Non-pigmented ciliary epithelial cell (primary cell): ENCODE measurements at places on chromosomes 11 and 22.

- DNase-seq, result no peak
These were observed 667 bp downstream of the CD81 start for GRCh38 chr11:2377511-2378443.

DNA sequence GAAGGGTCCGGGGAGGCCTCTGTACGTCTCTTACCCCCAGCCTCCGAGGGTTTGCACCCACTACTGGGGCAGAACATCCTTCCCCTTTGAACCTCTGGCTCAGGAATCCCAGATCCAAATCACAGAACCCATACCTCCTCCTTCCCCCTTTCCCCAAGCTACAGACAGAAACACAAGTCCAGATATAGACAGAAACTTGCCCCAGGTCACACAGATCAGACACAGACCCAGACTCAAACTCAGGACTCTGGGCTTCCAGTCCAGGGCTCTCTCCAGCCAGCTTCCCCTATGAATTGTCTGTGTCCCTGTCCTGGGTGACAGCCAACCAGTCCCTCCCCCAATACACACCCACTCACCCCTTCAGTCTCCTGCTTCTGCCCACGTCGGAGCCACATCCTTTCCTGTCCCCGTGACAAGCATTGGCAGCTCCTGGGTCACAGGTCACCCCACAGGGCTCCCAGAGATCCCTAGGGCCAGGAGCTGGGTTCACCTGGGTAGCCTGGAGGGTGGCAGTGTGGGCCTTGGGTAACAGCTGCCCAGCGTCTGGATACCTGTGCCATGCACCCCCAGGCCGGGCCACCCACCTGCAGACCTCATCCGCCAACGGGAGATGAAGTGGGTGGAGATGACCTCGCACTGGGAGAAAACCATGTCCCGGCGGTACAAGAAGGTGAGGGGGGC lies 772 bp downstream of the TBC1D10C start:
- no peak for DNase-seq

GRCh38 chr11:57935402-57936049 lies 88.2 kb upstream of the OR9Q1 start:
- no peak for DNase-seq

- peak; percentile 31 for DNase-seq
These were observed 3.5 kb downstream of the MYO18B start for GRCh38 chr22:25745341-25746011.

GRCh38 chr11:82988936-82989627 lies 82.6 kb downstream of the RAB30 start:
- DNase-seq, result no peak

- DNase-seq, result no peak
These were observed 7.0 kb upstream of the NF2 start for GRCh38 chr22:29596408-29596807.

DNA sequence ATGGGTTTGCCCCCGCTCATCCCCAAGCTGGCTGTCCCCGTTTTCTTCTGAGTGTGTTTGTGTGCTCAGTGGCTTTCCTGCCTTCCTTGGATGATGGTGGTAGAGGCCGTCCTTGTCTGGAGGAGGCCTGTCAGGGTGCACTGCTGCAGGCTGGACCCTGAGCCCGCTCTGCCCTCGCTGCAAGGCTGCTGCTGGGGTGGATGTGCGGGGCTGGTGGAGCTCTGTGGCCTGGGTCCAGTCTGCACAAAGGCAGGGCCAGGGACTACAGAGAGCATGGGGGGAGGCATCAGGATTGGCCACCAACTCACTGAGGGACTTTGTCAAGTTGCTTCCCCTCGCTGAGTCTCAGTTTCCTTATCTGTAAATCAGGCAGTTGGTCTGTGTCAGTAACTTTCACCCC lies 275.0 kb downstream of the KIRREL3 start:
- no peak for DNase-seq

- no peak for DNase-seq
These were observed at the start of gene MAP6 for GRCh38 chr11:75668451-75669297. MAP6 (minus strand) TSS chr11:75669038; CDS start chr11:75668369, 669 bp downstream.

- no peak for DNase-seq
These were observed 37.1 kb upstream of the IL17RA start for GRCh38 chr22:17047656-17048055.

DNA sequence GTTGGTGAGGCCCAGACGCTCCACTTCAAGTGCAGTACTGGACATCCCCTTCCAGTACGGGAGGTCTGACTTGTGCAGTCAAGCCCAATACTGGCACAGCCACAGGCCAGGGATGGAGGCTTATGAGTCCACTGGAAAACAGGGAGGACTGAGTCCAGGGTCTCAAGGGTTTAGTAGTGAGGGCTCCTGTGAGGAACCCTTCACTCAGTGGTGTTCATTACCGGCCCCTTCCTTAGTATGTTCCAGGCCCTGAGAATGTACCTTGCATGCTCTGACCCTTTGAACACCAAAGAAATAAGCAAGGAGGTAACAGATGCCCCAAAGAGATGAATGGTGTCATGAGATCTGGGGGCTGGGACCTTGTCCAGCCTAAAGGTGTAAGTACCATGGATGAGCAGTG lies 11.8 kb downstream of the PRAME start:
- no peak for DNase-seq

- DNase-seq, result no peak
These were observed 38.2 kb upstream of the PARVG start for GRCh38 chr22:44142421-44143104.

DNA sequence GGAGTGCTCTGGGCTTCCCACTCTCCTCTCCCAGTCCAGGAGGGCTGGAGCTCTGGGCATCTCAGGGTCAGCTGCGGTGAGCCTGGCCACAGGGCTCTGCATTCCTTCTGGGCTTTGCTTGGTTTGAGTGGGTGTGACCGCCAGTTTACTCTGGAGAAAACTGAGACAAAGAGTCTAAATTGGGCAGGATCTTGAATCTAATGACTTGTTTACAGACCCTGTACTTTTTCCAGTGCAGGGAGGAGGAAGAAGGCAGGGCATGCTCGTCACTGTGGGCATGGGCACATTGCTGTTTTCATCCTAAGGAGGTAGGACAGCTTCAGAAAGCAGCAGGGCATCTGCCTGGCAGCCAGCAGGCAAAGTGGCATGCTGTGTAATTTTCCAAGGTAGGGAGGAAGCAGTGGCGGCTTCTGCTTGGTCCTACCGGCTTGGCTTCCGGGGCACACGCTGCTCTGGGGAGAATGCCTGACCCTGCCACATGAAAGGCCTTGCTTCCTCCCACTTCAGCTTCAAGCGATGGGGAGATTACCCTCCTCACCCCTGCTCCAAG lies 22.9 kb downstream of the FLI1 start:
- no peak for DNase-seq

GRCh38 chr22:29275167-29275566 lies 7.1 kb downstream of the EWSR1 start:
- DNase-seq, result no peak

- DNase-seq, result no peak
These were observed 10.1 kb downstream of the C22orf23 start for GRCh38 chr22:37943136-37943824.

- DNase-seq, result no peak
These were observed 63.3 kb downstream of the SYN3 start for GRCh38 chr22:32994898-32995297.

DNA sequence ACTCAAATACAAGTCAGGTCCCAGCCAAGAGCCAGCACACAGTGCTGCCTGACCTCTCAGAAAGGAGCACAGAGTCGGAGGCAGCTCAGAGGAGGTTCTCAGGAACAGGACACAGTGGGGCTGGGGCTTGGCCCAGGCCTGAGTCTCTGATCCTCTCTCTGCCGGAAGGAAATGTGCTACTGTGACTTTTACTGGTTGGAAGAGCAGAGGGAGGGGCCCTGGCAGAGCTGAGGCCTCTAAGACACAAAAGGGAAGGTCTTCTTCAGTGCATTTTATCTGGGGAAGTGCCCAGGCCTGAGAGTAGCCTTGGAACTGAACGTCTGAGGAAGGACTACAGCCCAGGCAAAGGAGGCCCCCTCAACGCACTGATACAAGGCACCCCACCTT lies 16.2 kb upstream of the CASTOR1 start:
- no peak for DNase-seq

DNA sequence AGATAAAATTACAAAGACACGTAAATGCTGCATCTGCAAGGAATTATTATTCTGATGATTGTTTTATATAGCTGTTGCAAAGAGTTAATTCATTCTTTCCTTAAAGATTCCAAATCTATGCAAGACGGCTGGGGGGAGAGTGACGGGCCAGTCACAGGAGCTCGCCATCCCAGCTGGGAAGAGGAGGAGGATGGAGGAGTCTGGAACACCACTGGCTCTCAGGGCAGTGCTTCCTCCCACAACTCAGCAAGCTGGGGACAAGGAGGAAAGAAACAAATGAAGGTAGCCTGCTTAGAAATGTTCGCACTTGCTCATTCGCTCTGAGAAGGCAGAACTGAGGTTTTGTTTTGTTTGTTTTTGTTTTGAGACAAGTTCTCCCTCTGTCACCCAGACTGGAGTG lies 73.0 kb upstream of the ADSL start:
- DNase-seq, result no peak

GRCh38 chr22:23750714-23751440 lies at the start of gene ZNF70:
ZNF70 (minus strand) TSS chr22:23751112; CDS start chr22:23745140, 5,972 bp downstream.
- DNase-seq, result no peak

GRCh38 chr11:34344410-34344767 lies 13.4 kb downstream of the ABTB2 start:
- DNase-seq, result no peak

GRCh38 chr11:67646535-67647336 lies 3.8 kb downstream of the ACY3 start:
- no peak for DNase-seq

- DNase-seq, result no peak
These were observed 658 bp downstream of the C11orf71 start for GRCh38 chr11:114399490-114400215.

DNA sequence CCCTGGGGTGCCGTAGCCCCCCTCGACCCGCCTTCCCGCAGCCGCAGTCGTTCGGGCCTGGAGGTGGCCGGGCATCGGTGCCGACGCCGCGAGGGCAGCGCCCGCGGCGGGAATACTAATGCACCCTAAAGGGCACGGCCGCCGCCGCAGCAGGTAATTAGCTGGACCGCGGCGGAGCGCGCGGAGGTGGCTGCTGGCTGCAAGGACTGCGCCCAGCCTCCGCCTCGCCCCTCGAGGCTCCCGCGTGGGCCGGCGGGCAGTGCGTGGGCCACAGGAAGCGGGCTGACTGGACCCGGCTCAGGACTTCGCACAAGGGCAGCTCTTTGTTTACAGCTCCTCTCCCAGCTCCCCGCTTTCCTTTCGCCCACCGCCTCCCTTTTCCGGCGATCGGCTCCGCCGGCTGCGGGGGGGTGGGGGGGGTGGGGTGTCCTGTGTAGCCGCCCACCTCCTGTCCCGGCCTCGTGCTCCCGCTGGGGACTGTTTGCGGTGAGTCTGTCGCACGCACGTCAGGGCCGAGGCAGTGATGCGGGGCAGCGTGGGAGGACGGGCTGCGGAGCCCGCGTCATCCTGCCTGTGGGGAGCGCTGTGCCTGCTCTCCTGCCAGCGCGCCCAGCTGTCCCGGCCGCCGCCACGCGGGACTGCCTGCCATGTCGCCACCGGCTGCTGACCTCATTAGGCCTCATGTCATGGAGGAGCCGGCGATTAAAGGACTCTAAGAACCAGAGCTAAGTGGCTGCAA lies 53.2 kb downstream of the GRIK4 start:
- DNase-seq, result no peak

GRCh38 chr11:96990914-96991313 lies 601.1 kb downstream of the JRKL start:
- no peak for DNase-seq
